ENCODE measurements at places on chromosomes 4 and X. TPM values are rescaled to one million over a fixed set of nuclear protein-coding genes. Genes with fewer than 3 reads are reported as not detected.

- DNase-seq: no peak
Observed at GRCh38 chrX:43505769-43506168, 150.3 kb upstream of the MAOA start.

TMPRSS11B gene
- polyA plus RNA-seq: 0.14 TPM

CPZ gene
- 19.2 TPM for polyA plus RNA-seq

HSD17B13 gene
- polyA plus RNA-seq: 0.39 TPM
